ENCODE measurements at places on chromosomes 5 and 9.

GRCh38 chr5:37888476-37888875 is 48.6 kb upstream of the GDNF start:
- DNase-seq = no peak

DNA sequence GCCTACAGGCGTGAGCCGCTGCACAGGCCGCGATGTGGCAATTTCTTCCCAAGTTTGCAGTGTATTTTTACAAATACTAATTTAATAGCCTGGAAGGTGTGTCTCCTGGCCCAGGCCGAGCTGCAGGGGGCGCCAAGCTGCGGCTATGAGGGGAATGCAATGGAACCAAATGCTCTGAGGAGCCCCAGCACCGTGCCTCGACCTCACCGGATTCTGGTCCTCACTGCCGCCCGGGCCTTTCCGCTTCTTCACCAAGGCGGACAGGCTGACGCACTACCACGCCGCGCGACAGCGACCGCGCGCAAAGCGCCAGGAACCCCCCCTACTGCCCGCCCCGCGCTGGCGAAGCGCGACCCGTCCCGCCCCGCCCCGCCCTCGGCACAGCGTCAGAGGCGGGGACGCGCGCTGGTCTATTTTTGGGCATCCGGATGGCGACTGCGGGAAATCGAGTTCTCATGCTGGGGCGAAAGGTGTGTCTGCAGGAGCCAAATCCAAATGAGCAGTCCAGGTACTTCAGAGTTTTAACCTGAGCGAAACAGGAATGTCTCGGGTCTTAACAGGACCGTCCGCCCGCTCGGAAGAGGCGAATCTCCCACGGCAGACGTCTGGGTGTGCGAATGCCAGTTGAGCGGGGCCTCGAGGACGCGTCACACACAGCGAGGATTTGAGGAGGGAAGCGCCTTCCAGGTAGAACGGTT is 31.7 kb upstream of the PRXL2C start:
- peak; percentile 90 for DNase-seq

DNA sequence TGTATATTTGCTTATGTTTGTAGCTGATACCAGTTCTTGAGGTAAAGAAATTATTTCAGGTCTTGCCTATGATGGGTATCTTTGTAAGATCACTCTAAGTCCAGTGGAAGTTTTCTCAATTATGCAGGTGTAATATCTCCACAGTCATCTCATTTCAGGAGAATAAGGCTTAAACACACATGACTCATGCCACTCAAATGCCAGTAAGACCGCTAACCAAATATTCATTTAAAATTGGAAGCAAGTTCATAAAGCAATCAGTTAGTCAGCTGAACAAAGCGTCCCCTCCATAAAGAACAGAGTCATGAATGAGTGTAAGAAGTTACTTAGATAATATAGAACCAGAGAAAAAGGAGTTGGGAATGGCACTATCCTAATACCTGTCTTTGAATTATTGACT is 248.7 kb downstream of the LURAP1L start:
- DNase-seq = no peak

- no peak for DNase-seq
Measured at GRCh38 chr9:98101868-98102273, 17.2 kb downstream of the TRIM14 start.

DNA sequence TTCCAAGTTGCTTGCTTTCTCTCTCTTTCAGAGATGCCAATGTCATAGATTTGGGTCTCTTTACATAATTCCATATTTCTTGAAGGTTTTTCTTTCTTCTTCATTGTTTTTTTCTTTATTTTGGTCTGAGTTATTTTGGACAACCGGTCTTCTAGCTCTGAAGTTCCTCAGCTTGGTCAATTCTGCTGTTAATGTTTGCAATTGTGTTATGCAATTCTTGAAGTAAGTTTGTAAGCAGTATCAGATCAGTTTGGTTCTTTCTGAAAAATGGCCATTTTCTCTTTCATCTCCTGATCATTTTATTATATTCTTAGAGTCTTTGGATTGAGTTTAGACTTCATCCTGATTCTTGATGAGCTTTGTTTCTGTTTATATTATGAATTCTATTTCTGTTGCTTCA is 16.4 kb upstream of the PRDM9 start:
- no peak for DNase-seq

Data from muscle of back (tissue), 13 donors.